ENCODE measurements at places on chromosomes 5 and 9.

GRCh38 chr9:110922145-110922544, 116.1 kb downstream of the LPAR1 start:
- no peak for DNase-seq

DNA sequence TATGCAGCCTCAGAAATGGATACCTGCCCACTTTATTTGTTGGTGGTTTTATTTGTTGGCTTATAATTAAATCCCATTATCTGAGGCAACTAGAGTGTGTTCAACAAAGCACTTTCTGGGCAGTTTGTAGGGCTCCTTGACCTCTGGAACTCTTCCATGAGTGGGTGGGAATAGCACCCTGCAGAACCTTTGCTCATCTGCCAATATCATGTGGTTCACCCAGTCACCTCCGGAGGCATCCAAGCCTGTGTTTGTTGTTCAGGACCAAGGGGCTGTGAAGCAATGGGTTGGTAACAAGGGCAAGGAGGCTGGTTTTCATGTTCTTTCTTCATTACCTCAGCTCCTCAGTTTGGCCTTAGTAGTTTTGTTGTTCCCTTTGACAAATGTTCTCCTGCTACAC, 314.0 kb downstream of the NDUFS4 start:
- DNase-seq, result peak; percentile 5

DNA sequence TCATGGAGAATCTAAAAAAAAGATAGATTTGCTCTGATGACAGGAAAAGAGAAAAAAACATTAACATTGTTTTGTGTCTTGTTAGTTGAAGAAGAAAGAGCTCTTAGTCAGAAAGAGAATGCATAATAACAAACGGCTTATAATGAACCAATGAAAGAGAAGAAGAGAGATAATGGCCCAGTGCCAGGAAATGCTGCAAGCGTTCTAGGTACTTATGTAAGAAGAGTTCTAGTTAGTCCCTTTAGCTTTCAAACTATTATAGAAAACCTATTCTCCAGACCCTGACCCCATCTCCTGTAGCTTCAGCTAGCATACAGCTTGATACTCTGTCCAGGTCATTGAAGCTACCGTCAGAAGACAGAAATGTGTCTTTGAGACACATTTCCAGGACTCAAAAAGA, 70.2 kb downstream of the FBXL17 start:
- DNase-seq, result no peak

DNA sequence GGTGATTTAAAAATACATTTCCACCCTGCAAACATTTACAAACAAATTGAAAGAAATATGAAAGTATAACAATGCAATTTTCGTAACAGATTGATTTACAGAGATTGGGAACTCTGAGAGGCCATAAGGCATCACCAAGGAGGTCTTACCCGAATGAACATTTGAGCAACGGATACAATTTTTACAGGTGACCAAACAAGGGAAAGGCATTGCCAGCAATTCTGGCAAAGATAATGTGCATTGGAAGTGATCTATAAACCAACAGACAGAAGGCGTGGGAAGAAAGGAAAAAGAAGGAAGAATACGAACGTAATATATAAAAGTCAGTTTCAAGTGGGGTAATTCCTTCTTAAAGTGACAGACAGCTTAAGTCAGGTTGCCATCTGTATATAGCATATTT, 295.9 kb downstream of the CDH12 start:
- DNase-seq, result no peak

DNA sequence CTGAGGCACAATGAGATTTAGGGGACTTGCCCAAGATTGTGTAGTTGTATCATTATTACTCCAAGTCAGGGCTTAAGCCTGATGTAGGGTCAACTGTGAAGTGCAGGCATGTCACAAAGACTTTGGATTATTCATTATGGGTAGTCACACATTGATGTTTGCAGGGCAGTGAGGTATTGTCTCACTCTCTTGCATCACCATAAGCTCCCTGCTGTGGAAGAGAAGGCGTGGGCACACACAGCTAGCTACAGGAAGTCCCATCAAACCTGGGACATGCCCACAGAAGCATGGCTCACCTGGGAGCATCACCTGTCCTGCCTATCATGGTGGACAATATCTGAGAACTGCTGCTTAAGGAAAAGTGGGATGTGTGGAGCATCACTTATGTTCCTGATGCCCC, 42.1 kb downstream of the TMOD1 start:
- no peak for DNase-seq

DNA sequence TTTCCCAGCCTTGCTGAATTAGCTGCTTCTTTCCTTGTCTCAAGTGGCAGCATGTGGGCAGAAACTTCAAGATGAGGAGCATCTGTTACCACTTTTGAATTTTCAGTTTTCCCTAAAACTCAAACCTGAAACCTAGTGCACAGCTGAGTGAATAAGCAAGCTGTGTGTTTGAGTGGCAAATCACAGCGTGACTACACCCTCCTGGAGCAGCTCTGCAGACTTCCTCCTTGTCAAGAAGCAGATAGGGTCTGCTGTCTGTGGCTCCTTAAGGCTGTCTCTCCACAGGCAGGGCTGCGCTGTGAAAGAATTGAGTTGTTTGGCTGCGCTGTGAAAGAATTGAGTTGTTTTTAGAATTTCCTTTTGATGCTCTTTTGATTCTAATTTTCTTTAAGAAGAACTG, 179.7 kb upstream of the HAPLN1 start:
- DNase-seq, result no peak

DNA sequence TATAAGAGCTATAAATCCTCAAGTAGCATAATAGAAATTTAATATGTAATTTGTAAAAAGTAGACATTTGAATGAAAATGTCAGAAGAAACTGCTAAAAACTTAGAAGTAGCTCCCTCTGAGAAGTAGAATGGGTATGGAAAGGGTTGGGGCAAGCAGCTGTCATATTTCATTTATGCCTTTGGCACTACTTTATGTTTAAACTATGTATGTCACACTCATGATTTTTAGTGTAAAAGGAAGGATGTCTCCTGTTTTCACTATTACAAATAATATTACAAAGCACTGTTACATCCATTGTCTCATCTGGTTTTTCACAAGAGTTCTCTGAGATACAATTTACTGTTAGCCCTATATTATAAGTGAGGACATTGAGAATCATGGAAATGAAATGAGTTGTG, 96.3 kb upstream of the ZNF462 start:
- DNase-seq, result no peak

DNA sequence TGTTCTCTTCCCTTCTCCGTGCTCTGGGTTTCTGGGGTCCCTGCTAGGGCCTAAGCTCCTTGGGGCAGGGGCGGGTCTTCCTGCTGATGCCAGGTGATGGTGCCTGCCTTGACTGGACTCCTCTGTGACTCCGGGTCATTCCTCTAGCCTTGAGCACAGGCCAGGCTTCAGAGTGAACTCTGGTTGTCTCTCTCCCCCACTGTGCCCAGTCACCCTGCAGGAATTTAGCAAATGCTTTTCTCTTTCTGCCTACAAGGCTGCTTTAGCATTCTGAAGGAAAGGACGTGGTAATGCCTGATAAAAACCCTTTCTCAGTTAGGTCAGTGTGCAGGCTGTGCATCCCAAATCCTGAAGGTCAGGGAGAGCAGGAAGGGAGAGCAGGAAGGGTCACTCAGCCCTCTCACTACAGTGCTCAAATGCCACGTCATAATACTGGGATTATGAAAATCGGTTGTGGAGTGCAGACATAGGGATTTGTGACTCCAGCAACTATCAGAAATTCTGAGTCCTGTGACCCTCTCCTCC, 2.7 kb downstream of the CXCL14 start:
- no peak for DNase-seq

GRCh38 chr5:41748631-41749030, 121.6 kb downstream of the OXCT1 start:
- DNase-seq, result no peak

GRCh38 chr9:6552033-6552432, 93.5 kb downstream of the GLDC start:
- DNase-seq, result no peak

GRCh38 chr5:32520972-32521371, 64.4 kb upstream of the SUB1 start:
- DNase-seq, result no peak

- DNase-seq, result no peak
Observed at GRCh38 chr5:87022415-87022814, 245.3 kb upstream of the RASA1 start.

- DNase-seq, result no peak
Observed at GRCh38 chr9:110521206-110521605, 58.3 kb downstream of the SVEP1 start.

GRCh38 chr9:128026255-128026772, 40.8 kb downstream of the NAIF1 start:
- peak; percentile 92 for DNase-seq

GRCh38 chr9:82331079-82331478, 342.5 kb downstream of the SPATA31D1 start:
- no peak for DNase-seq

GRCh38 chr5:179227229-179227579, 118.1 kb downstream of the ADAMTS2 start:
- DNase-seq, result no peak

DNA sequence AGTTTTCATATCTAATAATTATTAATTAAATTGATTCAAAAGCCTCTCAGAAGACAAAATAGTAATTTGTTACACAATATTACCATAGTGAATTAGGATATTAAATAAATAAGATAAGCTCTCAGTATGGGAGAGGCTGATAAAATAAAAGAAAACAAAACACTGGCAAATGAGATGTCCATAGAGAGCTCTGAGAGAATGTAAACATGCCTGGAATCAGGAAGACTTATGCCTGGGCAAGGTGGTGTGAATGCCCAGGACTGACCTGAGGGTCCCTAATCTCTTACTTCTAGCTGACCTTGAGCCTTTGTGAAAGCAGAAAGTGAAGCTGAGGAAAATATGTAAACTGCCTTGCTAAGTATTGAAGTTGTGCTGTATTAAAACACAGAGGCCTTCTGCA, 616.5 kb downstream of the PTPRD start:
- no peak for DNase-seq

GRCh38 chr5:174736331-174736721, 11.9 kb downstream of the MSX2 start:
- DNase-seq, result no peak

DNA sequence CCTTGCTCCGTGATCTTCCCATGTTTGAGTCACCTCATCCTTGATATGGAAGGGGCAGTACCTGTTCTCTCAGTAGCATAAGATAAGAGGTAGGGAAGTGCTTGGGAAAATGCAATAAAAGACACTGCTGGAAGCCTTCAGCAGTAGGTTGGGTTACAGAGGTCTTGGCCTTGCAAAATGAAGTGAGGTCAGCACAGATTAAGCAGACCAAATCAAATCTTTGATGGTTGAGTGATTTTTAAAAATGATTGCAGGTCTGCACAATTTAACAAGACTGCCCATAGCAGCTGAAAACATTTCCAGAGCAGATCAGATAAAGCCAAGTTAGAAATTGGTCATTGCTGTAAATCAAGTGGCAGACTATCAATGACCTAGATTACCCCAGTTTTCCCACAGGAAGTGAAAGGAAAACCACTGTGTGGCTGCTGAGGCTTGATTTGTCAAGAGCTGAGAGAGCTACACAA, 32.9 kb downstream of the PALM2AKAP2 start:
- no peak for DNase-seq

DNA sequence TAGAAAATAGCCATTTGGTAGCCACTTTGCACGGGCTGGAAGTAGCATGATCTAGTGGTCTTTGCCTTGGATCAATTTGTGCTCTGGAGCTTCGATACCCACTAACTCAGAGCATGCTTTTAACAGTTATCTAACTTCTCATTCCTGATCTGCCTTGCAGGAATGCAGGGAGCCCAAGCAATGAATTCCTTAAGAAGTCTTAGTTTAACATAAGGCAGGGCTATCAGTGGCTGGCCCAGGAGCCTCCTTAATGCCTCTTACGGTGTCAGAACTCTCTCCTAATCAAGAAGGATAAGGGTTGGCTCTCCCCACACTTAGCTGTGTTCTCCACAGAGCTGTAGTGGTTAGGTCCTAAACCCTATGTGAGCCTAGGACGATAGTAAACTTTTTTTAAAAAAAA, 95.8 kb upstream of the TBCA start:
- DNase-seq, result no peak

DNA sequence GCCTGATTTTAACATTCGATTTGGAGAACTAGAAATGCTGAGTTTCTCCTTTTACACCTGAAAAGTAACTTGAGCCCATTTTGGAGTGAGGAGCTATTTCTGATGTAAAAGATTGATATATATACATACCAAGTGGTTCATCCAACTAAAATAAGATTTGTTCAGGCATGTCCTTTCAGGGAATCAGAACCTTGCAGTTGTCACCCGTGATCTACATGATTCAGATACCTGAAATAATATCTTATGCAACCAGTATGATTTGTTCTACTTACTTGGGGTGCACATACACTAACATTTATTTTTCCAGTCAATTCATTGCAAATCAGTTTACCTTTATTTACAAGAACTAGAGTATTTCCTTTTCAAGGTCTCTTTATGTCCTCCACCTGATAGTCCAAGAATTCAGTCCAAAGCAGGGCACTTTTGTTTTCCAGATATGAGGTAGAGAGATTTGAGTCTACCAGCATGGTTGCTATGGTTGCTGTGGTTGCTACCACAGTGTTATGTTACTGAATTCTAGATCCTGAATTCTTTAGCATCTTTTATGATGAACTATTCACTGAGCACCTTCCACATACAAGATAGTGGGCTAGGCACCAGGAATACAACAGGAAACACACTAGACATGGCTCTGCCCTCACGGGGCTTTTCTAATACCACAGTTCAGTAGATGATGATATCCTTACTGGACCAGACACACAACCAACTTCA, 49.3 kb downstream of the CCL28 start:
- DNase-seq, result no peak

DNA sequence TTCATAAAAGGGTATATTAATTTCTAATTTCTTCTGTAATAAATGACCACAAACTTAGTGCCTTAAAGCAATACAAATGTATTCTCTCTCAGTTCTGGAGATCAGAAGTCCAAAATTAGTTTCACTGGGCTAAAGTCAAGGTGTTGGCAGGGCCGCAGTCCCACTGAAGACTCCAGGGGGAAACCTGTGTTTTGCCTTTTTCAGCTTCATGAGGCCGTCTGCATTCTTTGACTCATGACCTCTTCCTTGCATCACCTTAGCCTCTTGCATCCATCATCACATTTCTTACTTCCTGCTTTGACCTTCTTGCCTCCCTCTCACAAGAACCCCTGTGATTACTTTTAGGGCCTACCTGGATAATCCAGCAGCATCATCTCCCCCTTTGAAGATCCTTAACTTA, 42.0 kb upstream of the ALDH1B1 start:
- DNase-seq, result no peak

GRCh38 chr9:97809666-97810344, 43.2 kb upstream of the FOXE1 start:
- no peak for DNase-seq

GRCh38 chr9:79233542-79233941, 338.2 kb upstream of the TLE4 start:
- DNase-seq, result peak; percentile 8

GRCh38 chr9:33880211-33881089, 63.5 kb downstream of the UBE2R2 start:
- DNase-seq, result no peak

All from OCI-LY7 (cell line).